ENCODE measurements at places on chromosomes 4 and X.
A peak's percentile ranks its signal among the peaks of the same experiment; 100 is the strongest.

DNA sequence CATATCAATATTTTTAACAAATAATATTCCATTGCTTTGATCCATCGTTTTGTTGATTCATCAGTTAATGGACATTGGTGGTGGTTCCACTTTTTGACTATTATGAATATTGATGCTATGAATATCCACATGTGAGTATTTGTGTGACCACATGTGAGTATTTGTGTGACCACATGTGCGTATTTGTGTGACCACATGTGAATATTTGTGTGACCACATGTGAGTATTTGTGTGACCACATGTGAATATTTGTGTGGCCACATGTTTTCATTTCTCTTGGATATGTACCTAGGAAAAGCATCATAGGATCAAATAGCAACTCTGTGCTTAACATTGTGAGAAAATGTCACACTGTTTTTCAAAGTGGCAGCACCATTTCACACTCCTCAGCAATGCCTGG, 433.6 kb upstream of the FRG1 start:
- DNase-seq = no peak

DNA sequence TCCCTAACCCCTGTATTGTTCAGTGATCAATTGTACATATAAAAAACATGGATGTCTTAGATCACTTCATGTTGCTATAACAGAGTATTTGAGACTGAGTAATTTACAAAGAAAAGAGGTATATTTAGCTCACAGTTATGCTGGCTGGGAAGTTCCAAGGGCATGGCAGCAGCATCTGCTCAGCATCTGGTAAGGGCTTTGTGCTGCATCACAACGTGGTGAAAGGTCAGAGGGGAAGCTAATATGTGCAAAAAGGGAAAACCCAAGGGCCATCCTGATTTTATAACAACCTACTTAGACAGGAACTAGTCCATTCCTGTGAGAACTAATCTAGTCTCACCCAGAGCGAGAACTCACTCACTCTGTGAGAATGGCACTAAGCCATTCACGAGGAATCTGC, 128.2 kb upstream of the OTUD4 start:
- no peak for DNase-seq

GRCh38 chrX:103378990-103379389, 2.7 kb downstream of the BEX3 start:
- DNase-seq = no peak

DNA sequence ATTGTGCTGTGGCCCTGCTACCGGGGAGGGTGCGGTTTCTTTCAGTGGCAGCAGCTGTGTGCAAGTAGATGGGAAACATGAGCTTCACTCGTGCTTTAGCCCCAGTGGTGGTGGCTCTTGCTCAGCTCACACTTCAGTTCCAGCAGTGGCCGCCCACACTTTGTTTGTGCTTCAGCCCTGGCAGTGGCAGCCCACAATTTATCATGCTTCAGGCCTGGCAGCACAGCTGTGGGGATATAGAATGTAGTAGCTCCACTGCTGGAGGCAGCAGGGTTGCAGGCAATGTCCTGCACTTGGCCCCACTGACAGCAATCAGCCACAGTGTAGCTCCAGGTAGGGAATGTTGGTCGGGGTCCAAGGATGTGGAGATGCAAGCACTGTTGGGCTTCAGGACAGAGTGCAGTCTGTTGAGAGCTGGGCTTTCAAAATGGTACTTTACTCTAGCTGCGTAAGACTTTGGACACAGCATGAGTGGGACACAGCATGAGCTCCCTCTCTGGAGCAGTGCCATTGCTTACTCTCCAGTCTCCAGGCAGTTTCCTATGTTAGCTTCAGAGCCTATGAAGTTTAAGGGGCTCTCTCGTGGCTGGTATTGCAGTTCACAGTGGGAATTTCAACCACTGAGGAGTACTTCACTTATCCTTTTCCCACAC, 413.1 kb downstream of the PDGFC start:
- no peak for DNase-seq

GRCh38 chr4:72313121-72313520, 255.9 kb downstream of the ADAMTS3 start:
- no peak for DNase-seq

GRCh38 chr4:39308611-39309010, 57.6 kb downstream of the RFC1 start:
- no peak for DNase-seq

GRCh38 chr4:105887508-105887907, 7.8 kb upstream of the NPNT start:
- no peak for DNase-seq

DNA sequence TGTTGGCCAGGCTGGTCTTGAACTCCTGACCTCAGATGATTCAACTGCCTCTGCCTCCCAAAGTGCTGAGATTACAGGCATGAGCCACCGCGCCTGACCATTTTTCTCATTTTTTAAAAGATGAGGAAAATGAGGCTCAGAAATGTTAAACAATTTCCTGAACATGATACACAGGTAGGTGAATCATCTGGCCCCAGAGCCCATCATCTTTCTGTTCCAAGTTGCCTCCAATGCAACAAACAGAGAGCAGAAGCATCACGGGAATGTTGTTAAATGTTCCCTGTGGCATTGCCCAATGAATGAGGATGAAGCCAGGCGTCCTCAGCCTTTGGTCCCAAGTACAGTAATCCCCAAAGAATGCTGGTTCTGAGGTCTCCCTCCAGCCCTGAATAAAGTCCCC, 31.3 kb upstream of the ANXA5 start:
- no peak for DNase-seq

DNA sequence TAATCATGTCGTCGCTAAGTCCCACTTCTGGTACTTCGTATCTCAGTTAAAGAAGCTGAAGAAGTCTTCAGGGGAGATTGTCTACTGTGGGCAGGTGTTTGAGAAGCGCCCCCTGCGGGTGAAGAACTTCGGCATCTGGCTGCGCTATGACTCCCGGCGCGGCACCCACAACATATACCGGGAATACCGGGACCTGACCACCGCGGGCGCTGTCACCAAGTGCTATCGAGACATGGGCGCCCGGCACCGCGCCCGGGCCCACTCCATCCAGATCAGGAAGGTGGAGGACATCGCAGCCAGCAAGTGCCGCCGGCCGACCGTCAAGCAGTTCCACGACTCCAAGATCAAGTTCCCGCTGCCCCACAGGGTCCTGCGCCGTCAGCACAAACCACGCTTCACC, 11.3 kb downstream of the PNCK start:
- DNase-seq = peak; percentile 33

All from stimulated activated CD8-positive, alpha-beta memory T cell treated with anti-CD3 and anti-CD28 coated beads, Interleukin-2, amount 100 ng/mL, for 48 hours (primary cell).